ENCODE measurements at places on chromosomes 13 and 19.
A peak's percentile ranks its signal among the peaks of the same experiment; 100 is the strongest.

GRCh38 chr13:112204346-112205327, 137.7 kb downstream of the SOX1 start:
- DNase-seq, result no peak

GRCh38 chr13:34335014-34336007, 517.4 kb downstream of the RFC3 start:
- no peak for DNase-seq

GRCh38 chr13:49653478-49653877, 25.2 kb downstream of the ARL11 start:
- DNase-seq, result no peak

GRCh38 chr19:35347171-35347929, at the start of gene FFAR1:
Gene FFAR1, plus strand, starts transcription at chr19:35347902. Its CDS starts 3,650 bp downstream, at chr19:35351552.
- DNase-seq, result no peak

DNA sequence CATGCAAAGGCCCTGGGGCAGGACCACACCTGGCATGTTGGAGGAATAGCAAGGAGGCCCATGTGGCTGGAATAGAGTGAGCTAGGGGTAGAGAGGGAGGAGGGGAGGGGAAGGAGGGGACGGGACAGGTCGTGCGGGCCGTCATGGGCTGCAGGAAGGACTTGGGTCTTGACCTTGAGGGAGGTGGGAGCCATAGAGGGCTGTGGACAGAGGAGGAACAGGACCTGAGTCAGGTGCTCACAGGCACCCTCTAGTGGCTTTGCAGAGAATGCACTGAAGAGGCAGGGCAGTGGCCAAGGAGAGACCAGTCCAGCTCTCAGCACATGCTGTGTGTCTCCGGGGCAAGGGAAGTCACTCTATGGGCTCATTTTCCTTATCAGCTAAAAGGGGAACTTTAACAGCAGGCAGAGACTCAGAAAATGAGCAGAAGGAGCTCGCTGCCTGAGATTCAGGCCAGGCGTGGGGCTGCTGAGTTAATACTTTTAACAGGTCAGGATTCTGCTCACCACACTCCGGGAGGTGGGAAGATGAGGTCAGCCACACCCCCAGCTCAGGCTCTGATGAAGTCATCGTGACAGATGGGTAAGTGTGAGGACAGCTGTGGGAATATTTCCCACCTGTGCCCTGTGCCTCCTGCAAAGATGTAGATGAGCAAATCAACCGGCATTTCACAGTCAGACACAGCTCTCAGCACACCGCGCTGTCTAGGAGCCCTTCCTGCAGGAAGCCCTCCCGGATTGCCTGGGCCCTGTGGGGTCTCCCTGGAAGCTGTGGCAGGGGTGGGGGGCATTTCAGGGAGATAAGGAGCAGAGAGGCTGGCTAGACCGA, 6.0 kb upstream of the TNFAIP8L1 start:
- peak; percentile 78 for DNase-seq

DNA sequence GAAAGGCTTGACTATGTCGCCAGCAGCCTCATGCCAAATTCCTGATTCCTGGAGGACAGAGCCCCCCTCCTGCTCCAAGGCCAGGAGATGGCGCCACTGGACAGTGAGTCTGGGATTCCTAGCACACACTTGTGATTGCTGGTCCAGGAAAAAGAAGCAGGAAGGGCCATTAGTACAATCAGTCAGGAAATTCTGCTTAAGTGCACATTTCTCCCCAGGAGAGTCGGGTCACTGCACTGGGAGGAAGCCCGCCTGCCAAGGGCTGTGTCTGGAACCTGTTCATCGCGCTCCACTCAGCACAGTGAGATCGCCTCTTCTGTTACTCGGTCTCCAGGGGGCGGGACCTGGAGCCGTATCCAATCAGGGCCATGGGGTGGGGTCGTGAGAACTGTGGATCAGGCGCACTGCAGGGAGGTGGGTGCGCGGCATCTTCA, 65.1 kb downstream of the ZNF823 start:
- DNase-seq, result peak; percentile 56

DNA sequence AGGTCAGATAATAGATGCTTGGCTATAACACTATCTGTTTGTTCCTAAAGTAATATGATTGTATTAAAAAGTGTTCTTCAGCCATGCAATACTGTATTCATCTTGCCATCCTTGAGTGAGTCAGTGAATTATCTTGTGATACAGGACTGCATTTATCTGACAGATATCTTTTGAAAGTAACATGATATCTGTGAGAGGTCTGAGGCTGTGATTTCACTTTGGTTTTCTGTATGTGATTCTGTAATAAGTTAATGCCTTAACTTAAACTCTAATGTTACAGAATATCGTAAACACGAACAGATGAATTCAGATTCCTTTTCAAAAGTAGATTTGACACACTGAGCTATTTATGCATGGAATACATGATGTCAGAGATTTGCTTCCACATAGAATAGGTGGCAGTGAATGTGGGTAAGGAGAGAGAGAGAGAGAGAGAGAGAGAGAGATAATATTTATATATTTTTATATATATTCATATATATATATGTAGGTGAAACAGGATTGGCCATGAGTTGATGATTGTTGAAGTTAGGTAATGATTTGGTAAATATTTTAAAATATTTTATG, 97.9 kb upstream of the RNF113B start:
- no peak for DNase-seq

GRCh38 chr19:38537071-38537936, 80.4 kb downstream of the MAP4K1 start:
- DNase-seq, result no peak

DNA sequence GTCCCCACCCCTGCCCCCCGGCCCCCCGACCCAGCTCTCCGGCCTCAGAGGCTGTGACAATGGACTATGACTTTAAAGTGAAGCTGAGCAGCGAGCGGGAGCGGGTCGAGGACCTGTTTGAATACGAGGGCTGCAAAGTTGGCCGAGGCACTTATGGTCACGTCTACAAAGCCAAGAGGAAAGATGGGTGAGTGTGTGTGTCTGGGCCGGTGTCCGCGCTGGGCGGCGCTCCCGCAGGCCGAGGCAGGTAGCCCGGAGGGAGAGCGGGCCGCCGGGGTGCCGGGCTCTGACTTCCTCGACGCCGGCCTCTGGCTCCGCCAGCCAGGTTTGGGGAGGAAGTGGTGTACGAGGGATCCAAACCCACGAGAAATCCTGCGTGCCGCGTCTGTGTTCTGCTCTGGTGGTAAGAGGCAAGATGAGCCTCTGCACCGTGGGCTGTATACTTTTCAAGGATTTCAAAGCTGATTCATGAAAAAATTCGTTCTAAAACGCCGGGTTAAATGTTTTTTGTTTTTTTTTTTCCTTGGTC, 718 bp downstream of the CDK8 start:
- DNase-seq, result peak; percentile 39

DNA sequence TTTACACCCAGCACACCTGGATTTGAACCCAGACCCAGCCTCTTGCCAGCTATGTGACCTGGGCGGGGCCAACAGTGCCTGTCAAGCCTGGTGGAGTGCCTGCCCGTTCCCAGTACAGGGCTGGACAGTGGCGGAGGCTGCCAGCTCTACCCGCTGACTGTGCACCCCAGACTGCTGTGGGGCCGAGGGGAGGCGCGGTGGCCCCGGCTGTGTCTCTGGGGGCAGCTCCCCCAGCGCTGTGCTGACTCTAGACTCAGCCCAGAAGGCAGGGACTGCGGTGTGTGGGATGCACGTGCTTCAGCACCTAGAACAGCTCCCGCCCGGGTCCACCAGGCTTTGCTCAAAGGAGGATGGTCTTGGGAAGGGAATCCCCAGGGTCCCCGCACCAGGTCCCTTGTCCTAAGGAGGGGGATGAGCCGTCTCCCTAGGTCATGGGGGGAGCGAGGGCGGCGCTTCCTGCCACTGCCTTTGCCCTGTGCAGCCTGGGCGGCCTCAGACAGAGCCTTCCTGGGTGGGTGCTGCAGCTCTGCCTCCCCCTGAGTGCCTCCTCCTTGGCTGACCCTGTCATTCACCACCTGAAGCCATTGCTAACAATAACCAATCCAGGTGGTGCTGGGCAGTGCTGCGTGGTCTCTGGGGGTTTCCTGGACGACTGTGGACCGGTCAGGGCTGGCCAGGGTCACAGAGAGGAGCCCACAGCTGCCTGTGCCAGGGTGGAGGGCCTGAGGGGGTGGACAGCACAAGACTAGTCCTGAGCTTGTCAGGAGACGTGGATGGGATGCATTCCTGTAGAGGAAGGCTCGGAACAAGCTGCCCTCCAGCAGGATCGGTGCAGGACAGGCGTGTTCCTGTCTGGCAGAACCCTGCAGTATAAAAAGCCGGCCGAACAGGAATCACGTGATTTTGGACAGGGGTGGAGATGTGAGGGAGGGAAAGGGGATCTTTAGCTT, 18.6 kb downstream of the TMEM255B start:
- DNase-seq, result peak; percentile 24

DNA sequence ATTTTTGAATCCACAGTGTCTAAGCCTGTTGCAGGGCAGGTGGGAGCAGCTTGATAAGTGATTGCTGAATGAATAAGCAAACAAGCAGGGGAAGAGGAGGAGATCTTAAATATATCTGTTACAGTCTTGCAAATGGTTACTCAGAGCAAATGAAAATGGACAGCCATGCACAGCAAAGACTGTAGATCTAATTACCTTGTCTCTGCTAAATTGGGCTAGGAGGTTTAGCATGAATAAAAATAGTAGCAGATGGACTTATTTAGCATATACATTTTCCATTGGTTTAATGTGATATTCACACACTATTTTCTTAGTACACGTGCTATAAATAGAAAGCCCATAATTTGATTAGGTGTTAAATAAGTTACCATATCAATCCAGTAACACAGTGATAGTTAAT, 72.9 kb upstream of the FARP1 start:
- no peak for DNase-seq

DNA sequence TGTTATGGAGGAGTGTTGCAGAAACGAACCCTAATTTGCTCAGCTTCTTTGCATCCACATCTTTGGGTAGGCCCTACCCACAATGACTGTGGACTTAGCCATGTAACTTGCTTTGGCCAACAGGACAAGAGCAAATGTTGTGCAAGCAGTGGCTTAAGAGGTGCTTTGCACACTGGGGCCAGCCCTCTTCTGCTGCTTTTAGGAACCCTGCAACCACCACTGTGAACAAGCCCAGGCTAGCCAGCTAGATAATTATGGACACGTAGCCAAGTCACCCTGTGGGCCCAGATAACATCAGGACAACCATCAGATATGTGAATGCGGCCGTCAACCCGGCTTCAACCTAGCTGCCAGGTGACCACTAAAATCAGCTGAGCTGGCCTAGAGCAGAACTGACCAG, 17.1 kb downstream of the C19orf47 start:
- no peak for DNase-seq

DNA sequence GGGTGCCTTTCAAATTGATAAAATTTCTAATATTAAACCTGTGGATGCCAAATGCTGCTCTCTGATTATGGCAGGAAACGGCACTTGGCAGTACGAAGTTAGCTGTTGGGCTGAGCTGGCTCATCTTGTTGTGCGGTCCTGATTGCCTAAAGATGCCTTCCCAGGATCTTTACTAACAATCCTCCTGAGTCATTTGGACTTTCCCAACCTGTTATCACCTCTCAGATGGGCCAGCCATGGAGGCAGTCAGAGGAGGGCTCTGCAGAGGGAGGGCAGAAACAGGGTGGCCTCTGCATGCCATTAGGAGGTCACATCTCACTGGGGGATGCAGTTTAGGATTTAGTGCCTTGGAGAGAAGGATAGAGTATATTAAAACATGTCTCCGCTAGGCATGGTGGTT, 27.3 kb downstream of the ALOX5AP start:
- DNase-seq, result no peak

GRCh38 chr13:72290962-72291681, 424.1 kb upstream of the DACH1 start:
- DNase-seq, result peak; percentile 85

- DNase-seq, result peak; percentile 86
Observed at GRCh38 chr13:110306960-110307766, at the start of the genes COL4A1 and COL4A2. Gene COL4A1, minus strand, starts transcription at chr13:110307157. Its CDS starts 130 bp downstream, at chr13:110307027. Gene COL4A2, plus strand, starts transcription at chr13:110307284. Its CDS starts 620 bp downstream, at chr13:110307904.
